ENCODE measurements at places on chromosomes 6 and 20.

- DNase-seq = no peak
Observed at GRCh38 chr20:4167261-4168021, 152.1 kb upstream of the RNF24 start.

GRCh38 chr20:60255415-60255814, 297.2 kb downstream of the CDH26 start:
- peak; percentile 51 for DNase-seq

DNA sequence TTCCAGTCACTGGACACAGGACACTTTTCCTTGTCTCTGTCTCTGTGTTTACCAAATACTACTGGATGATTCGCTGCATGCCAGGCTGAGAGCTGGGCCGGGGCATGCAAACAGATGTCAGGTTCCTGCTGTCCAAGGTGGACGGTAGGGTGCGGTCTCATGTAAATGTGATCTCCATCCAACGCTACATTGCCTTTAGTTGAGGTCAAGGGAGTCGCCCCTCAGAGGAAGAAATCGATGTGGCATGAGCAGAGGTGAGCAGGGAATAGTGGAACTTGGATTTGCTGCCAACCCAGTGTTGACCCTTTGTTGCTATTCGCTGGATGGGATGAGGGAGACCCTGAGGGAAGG, 9.8 kb upstream of the TOX2 start:
- DNase-seq = no peak

DNA sequence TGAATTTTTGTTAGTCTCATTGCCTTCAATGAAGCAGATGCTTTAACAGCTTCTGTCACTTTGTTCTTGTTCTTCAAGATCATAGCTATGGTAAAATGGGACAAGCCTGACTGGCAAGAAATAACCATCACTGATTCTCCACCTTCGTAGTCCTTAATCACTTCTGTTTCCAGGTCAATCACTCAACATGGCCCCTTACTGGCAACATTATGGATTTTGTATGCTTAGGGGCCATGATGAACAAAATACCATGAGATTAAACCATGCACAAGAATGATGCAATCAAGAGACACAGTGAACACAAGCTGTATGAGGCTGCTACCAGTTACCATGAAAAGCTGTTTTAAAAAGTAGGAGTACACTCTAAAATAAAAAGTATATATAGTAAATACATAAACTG, 32.8 kb downstream of the ADNP start:
- DNase-seq = no peak

DNA sequence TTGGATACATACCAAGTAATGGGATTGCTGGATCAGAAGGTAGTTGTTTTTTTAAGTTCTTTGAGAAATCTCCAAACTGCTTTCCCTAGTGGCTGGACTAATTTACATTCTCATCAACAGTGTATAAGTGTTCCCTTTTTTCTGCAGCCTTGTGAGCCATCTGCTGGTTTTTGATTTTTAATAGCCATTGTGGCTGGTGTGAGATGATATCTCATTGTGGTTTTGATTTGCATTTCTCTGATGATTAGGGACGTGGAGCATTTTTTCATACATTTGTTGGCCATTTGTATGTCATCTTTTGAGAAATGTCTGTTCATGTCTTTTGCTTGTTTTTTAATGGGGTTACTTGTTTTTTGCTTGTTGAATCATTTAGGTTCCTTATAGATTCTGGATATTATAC, 34.8 kb downstream of the TOP1 start:
- no peak for DNase-seq

GRCh38 chr20:11608736-11609135, 309.0 kb upstream of the BTBD3 start:
- DNase-seq = no peak

DNA sequence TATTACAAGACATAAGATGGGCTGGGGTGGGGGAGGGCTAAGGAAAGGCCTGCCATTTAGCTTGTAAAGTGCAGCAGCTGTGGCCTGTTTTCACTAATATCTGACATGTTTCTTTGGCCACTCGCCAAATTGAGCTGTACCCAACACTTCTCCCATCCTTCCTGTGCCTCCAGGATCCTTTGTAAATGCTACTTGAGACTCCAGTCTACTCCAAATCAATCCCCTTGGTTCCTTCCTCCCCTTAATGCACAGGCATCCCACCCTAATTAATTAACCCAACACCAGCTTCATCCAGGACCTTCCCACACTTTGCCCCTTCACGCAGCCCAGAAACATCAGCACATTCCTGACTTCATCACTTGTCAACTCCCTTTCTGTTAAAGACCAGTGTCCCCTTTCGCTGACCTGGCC, 55.0 kb upstream of the TCF21 start:
- no peak for DNase-seq

DNA sequence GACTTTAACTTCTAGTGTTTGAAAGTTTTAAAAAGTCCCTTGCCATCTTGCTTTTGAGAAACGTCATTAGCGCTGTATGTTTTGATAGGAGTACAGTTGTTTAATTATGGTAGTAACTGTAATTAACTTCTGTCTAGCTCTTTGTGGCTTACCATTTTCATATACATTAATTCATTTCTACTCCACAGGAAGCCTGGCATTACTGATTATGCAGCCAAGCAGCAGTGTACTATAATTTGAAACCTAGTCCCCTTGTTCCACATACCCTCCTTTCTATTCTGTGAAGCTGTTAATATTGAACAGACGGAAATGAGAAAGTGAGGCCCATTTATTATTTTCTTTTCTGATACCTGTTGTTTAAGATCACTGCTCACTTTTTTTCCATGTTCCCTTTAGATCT, 235.4 kb downstream of the CDKAL1 start:
- DNase-seq = no peak

GRCh38 chr6:13267142-13267651, 61.1 kb downstream of the TBC1D7 start:
- no peak for DNase-seq

GRCh38 chr6:33790910-33791309, 2.0 kb upstream of the LEMD2 start:
- DNase-seq = no peak

GRCh38 chr6:69202768-69203167, 567.7 kb downstream of the ADGRB3 start:
- DNase-seq = no peak

DNA sequence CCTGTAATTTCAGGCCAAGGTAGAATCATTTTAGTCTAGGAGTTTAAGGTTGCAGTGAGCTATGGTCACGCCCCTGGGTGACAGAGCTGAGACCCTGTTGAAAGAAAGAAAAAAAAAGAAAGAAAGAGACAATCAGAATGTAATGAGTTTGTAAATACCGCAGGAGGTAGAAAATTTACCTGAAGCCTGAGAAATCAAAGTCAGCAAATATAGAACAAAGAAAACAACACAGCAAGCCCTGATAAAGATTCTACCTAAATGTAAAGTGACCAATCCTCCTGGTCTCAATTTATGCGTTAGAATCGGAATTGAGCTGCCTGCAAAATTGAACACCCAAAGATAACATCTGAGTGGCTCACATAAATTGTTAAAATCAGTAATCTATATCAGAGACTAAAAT, 146.5 kb upstream of the ZNF184 start:
- no peak for DNase-seq

- no peak for DNase-seq
Observed at GRCh38 chr6:18681832-18682503, 294.8 kb downstream of the RNF144B start.

Data from RPMI8226 (cell line).